ENCODE measurements at places on chromosomes 11 and 22.

DNA sequence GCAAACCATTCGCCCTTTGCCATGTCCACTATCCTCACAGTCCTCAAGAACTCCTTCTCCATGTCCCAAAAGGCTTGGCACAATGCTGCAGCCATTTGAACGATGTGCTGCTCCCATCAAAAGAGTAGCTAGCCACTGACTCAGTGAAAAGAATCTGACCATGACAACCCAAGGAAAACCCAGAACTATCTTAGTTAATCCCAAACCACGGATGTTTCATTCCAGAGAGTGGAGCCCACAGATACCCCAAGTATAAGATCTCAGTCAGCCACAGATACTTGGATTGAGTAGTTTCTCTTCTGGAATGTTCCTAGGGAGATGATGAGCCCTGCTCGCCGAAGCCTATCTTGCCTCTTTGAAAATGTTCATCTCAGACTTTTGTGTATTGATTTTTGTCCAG is 176.9 kb downstream of the NAV2 start:
- DNase-seq, result no peak

DNA sequence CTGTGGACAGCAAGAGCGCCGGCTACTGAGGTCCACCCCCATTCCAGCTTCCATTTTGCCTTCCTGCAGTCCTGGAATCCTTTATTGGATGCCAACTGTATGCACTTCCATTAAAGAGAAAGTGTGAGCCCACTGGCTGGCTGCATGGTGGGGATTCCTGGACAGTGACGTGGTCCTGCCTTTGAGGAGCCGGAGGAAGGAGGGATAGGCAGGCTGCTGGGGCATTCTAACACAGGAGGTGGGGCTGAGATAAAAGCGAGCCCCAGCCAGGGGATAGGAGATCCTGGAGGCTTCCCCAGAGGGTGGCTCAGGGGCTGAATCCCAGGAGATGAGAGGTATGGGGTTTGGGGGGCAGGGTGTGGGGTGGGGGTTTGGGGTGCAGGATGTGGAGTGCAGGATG is 984.7 kb downstream of the BRD1 start:
- no peak for DNase-seq

DNA sequence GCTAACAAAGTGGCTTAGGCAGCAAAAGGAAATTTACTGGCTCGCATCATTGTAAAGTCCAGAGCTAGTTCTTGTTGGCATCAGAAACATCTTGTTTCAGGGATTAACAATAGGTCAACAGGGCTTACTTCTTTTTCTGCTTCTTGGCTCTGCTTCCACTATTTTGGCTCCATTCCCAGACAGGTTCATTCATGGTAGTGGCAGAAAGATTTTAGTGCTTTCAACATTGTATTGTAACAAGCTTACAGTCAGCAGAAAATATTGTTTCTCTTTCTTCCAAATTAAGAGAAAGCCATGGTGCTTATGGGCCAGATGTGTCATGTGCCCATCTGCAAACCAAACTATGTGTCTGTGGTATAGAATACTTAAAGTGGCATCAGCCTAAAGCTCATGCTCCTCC is 315.6 kb downstream of the RAB38 start:
- no peak for DNase-seq

GRCh38 chr11:12199231-12199948 is 89.0 kb downstream of the MICAL2 start:
- no peak for DNase-seq

DNA sequence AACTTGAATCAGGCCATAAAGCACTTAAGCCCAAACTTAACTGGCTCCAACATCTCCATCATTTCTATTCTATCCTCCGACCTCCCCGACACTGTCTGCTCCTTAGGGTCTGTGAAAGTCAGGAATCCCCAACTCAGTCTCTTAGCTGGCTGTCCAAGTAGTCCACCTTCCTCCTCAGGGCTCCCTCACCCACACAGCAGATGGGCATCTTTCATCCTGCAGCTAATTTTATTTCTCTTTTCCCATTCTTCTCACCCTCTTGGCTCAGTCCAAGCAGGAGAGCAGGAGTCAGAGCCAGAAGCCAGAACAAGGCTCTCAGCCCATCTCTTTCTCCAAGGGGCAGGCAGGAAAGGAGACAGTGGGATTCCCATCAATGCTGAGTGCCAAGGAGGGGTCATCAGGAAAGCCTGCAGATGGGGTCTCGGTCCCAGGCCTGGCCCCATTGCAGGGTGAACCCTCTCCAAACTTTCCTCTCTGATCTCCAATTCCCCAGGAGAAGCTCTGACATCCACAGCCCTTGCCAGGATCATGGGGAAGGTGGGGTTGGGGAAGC is 40.4 kb upstream of the JAM3 start:
- no peak for DNase-seq

- DNase-seq, result no peak
These were observed 4.6 kb downstream of the MYH9 start for GRCh38 chr22:36383110-36383581.

DNA sequence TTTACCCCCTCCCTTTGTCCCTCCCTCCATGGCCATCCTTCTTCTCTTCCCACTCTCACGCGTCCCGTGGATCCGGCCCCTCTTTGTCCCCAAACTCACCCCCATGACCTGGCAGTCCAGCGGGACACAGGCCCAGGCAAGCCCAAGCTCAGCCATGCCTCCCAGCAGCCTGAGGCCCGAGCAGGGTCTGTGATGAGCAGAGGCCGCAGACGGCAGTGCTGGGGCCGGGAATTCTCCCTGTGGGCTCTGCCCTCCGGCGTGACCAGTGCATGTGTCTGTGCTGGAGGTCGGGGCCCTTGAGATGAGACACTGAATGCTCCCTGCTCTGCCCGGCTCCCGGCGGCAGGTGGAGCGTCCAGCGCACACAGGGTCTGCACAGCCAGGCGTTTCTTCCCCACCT is 237.9 kb downstream of the BRD1 start:
- no peak for DNase-seq

- no peak for DNase-seq
These were observed 88.4 kb downstream of the SLC1A2 start for GRCh38 chr11:35330931-35331330.

- DNase-seq, result no peak
These were observed 987 bp downstream of the C1QTNF6 start for GRCh38 chr22:37186997-37187522.

DNA sequence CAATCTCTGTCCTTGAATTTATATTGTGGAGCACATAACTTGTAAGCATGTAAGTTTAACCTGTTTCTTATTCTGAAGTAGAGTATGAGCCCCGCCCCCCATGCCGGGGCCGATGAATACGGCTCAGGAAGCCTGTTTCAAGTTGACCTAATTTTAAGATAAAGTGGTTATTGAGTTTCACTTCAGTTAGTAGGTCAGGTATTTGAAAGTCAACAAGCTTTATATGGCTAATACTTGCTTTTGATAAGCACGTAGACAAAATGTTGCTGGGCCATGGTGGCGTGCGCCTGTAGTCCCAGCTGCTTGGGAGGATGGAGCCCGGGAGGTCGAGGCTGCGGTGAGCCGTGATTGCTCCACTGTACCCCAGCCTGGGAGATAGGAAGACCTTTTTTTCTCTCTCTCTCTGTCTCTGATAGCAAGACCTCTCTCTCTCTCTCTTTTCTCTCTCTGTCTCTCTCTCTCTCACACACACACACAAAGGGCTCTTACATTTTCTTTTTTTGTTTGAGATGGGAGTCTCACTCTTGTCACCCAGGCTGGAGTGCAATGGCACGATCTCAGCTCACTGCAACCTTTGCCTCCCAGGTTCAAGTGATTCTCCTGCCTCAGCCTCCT is 14.4 kb downstream of the YWHAH start:
- DNase-seq, result no peak

DNA sequence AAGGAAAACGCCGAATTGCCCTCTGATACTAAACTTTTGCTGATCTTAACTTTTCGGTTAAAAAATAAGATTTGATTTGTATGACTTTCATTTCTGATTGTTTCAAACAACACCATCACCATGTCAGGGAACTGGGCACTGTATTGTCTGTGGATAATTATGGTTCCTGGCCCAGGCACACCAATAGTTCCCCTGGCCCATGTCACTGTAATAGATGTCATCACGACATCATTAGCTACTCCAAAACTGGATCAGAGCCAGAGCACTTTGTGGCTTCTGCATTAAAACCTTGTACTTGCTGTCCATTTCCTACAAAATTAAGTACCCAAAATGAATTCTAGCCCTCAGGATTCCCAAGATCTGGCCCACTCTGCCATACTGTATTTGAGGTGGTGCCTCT is 119.5 kb upstream of the NARS2 start:
- no peak for DNase-seq

- DNase-seq, result no peak
These were observed 3.6 kb upstream of the SEPTIN5 start for GRCh38 chr22:19710769-19711106.

GRCh38 chr11:46378811-46379481 is 2.5 kb upstream of the MDK start:
- no peak for DNase-seq

DNA sequence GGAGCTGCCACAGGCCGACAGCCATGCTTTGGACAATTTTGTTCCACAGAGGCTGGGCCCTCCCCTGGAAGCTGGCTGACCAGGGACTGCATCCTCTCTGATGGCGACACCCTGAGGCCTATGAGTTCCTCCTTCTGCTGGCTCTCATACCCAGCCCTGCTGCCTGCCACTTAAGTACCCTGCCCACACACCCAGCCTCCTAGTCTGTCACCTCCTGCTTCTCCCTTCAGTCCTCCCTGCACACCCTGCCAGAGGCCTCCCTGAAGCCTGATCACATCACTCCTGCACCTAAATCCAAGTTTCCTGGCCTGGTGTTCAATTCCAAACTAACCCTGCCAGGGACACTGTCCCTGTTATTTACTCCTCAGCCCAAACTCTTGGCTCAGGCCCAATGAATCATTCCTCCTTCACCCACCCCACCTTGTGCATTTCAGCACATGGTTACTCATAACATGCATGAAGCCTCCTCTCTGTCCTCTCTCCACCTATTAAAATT is 136.7 kb upstream of the NECTIN1 start:
- DNase-seq, result no peak

DNA sequence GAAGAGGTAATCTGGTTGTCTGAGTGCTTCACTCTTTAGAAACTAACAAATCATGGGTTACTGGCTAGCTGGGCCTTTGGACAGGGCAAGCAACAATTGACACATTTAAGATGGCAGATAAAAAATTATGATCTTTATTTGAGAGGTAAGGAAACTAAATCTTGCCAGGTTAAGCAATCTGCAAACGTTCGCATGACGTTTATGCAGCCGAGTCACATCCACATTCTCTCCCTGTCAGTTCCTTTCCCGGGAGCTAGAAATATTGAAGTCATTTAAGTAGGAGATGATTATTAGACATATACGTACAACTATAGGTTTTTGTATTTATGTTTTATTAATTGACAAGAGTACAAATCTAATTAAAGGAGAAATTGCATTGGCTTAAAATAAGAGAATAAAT is 57.4 kb upstream of the RCN1 start:
- no peak for DNase-seq

GRCh38 chr11:22786475-22786874 is 43.1 kb downstream of the SVIP start:
- DNase-seq, result no peak

GRCh38 chr11:102763440-102763839 is 17.0 kb downstream of the MMP10 start:
- DNase-seq, result no peak

GRCh38 chr11:35579557-35580396 is 38.5 kb upstream of the FJX1 start:
- no peak for DNase-seq

GRCh38 chr11:116773203-116774097 is 663 bp upstream of the BUD13 start:
- DNase-seq, result no peak

DNA sequence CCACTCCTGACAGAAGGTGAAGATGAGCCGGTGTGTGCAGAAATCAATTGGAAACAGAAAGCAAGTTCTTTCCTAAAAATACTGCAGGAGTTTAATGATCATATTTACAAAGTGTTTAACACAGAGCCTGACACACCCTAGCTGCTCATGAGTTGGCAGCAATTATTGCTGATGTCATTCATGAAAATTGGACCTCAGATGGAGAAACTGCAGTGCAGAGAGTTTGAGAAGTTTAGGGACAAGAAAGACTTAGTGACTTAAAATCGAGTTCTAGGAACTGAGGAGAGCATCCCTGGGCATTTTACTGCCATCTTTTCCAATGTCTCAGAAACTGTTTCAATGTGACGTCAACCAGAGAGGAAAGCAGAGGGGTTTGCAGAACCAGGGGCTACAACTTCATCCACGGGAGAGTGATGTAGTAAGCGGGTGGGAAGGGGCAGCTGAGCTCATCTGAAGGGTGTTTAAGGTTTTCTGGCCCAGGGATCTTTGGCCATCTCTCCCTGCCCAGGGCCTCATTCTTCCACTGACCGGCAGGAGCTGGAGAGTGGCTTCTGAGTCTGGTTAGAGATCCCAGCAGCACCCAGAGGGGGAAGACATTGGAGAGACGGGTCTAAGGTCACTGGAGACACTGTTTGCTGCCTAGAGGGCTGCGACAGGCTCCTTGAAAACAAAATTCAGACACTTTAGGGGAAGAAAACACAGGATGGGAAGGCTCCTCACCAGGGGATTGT is 21.1 kb upstream of the IGLL5 start:
- DNase-seq, result no peak

GRCh38 chr11:40597546-40598113 is 861.8 kb downstream of the LRRC4C start:
- no peak for DNase-seq

All from stimulated activated CD8-positive, alpha-beta memory T cell treated with anti-CD3 and anti-CD28 coated beads, Interleukin-2, amount 100 ng/mL, for 1 hour (primary cell).